ENCODE measurements at places on chromosomes 5 and 9.

- no peak for DNase-seq
Measured at GRCh38 chr9:33676746-33677505, 118.4 kb upstream of the PRSS3 start.

GRCh38 chr5:178324481-178325310 lies 92.1 kb upstream of the PHYKPL start:
- no peak for DNase-seq

- no peak for DNase-seq
Measured at GRCh38 chr9:108549184-108549583, 306.6 kb downstream of the ACTL7B start.

GRCh38 chr5:66694036-66694435 lies 97.8 kb downstream of the MAST4 start:
- DNase-seq: no peak

GRCh38 chr9:95071925-95072324 lies 245.6 kb downstream of the FANCC start:
- no peak for DNase-seq

DNA sequence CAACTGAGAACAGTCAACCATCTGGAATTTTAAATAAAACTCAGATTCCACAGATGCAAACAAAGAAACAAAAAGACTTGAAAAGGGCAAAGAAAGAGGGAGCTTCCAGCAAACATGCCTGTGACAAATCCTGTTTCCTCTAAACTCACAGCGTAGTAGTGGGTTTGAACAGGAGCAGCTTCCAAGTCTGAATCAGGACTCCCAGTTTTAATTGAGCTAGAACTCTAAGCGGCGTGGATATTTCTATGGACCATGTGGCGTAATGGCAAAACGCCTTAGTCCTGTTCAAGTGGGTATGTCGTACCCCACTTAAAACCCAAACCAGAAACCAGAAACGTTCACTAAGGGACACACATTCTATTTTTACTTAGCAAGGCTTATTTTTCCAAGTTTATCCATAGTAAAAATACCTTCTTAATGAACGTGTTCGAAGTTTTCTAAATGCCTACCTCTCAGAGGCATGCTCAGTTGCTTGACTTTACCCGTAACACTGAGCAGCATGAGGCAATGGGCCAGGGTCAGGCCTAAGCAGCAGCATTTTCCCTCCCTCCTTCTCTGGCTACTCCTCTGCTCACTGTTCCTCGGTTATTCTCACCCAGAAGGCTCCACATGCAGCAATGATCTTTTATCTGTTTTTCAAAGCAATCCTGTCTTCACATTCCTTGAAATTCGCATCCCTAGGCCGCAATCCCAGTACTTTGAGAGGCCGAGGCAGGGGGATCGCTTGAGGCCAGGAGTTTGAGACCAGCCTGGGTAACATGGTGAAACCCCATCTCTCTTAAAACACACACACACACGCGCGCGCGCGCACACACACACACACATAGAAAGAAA lies 77.9 kb downstream of the FNBP1 start:
- DNase-seq: no peak

GRCh38 chr5:142674531-142675469 lies 11.1 kb downstream of the FGF1 start:
- DNase-seq: no peak

GRCh38 chr5:73135429-73136054 lies 15.2 kb downstream of the TMEM171 start:
- DNase-seq: no peak

GRCh38 chr9:133692364-133692985 lies 45.7 kb downstream of the SARDH start:
- DNase-seq: no peak

Data from stimulated activated CD8-positive, alpha-beta memory T cell treated with anti-CD3 and anti-CD28 coated beads, Interleukin-4, amount 100 ng/mL, for 4 hours (primary cell).